RKO (cell line): ENCODE measurements at places on chromosomes 11 and 22.

DNA sequence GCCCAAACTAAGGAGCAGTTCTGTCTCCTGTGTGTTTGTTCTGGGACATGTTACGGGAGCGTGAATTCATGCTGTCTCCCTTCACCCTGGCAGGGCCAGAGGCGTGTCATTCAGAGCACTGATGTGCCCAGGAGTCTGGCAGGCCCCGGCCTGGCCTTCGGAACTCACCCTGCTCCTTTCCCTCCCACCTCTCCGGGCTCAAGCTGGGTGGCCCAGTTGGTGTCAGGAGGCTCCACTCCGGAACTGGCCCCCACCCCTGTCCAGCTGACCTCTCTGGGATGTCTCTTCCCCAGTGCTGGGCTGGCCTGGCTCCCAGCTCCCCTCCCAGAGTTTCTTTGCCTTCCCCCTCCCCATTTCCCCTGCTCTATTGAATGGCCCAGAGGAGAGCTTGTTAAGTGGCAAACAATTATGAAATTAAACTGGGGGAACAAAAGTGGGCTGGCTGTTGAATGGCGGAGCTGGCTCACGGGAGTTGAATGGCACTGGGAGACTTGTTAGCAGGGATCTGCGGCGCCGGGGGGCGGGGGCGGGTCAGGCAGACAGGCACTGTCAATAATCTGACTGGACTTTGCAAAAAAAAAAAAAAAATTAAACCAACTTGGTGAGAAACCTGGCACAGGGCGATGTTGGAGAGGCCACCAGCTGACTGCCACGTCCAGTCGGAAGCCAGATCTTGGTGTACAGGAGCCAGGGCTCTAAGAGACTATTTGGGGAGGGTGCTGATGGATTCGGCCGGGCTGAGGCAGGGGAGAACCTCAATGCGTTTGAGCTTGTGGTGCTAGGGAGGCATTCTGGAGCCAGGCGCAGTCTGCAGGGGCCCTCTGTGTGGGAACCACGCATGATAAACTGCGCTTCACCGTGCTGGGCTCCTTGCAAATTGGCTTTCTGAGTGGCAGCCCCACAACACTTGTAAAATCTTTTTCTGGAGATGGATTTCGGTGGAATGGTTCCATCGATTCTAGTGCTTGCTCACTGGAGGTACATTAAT lies 1.3 kb downstream of the MPPED1 start:
- DNase-seq: no peak

- no peak for DNase-seq
These were observed 882 bp downstream of the FREY1 start for GRCh38 chr11:45906096-45906682.

- no peak for DNase-seq
These were observed 4.2 kb downstream of the NRXN2 start for GRCh38 chr11:64718780-64719124.

DNA sequence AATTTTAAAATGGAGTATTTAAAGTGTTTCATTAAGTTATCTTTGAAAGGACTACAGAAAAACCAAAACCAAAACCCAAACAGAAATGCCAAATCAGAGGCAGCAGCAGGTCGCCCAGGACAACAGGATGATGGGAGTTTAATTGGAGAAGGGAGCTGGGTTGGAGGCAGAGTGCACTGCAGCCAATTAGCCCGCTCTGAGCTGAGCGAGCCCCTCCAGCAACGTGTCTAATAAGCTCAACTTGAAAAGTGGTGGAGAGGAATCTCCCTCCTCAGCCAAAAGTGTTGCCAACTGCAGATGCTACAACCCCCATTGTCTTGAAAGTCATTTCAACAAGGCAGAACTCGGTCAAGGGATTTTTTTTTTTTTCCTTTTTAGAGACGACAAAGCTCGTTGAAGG lies 323.9 kb downstream of the CADM1 start:
- DNase-seq: no peak

- DNase-seq: no peak
These were observed 58.4 kb downstream of the KIF18A start for GRCh38 chr11:28049338-28050216.

- DNase-seq: peak; percentile 3
These were observed 94.7 kb downstream of the CACNA1I start for GRCh38 chr22:39665229-39665628.

- no peak for DNase-seq
These were observed 100.3 kb downstream of the INSC start for GRCh38 chr11:15215005-15215404.

DNA sequence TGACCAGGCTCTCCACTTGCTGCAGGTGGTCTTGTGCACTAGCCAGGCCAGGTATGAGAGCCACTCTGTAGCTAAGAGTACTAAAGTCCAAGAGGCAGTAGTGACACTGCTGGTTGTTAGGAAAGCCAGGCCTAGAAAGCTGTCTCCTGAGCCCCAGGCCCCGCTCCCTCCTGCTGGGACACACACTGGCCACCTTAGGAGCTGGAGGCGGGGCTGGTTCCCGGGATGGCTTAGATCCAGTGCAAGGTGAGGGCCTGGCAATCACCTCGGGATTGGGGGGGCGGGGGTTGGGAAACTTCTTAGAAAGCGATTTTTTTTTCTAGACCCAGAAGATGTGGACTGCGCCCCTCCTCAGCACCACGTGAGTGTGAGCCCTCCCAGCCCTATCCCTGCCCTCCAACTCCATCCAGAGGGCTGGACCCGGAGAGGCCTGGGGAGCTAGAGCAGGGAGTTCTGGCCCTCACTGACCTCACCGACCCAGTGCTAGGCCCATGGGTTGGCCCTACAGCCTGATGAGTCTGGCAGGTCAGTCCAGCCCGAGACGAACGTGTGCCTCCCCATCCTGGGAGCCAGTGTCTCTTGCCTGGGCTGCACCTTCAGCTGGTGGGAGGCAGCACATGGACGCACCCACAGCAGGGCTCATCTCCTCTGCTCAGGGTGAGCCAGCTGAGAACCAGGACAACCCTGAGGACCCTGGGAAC lies 18.1 kb downstream of the SLC37A2 start:
- DNase-seq: no peak

DNA sequence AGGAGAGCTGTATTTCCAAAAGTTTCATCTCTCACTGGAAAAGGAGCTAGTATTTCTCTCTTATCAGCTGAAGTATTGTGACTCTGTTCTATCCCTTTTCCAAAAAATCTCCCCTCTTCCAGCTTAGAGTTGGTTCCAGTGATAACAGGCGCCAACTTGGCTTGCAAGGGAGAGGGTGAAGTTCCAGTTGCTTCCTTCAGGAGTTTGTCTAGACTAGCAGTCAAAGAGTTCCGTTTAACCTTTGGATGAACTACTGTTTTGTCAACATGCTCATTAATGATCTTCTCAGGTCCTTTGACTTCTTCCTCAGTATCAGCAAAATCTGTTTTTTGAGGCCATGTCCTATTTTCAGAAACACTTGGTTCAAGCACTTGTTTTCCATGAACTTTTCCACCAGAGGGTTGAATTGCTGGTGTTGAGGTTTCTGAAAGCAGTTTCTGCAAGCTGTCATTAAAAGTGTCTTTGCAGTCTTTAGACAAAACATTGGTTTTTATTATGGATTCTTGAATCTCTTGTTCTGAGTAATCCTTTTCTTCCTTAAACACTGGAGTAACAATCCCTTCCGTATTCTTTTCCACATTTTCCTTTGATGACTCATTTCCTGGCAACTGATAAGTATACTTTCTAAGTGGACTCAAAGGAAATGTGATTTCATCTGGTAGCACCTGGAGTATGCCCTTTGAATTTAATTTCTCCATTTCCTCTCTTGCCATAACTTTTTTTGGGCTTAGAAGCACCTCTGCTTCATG lies 39.7 kb upstream of the CCDC89 start:
- peak; percentile 88 for DNase-seq

- no peak for DNase-seq
These were observed 581.7 kb upstream of the B3GAT1 start for GRCh38 chr11:134993691-134994243.

DNA sequence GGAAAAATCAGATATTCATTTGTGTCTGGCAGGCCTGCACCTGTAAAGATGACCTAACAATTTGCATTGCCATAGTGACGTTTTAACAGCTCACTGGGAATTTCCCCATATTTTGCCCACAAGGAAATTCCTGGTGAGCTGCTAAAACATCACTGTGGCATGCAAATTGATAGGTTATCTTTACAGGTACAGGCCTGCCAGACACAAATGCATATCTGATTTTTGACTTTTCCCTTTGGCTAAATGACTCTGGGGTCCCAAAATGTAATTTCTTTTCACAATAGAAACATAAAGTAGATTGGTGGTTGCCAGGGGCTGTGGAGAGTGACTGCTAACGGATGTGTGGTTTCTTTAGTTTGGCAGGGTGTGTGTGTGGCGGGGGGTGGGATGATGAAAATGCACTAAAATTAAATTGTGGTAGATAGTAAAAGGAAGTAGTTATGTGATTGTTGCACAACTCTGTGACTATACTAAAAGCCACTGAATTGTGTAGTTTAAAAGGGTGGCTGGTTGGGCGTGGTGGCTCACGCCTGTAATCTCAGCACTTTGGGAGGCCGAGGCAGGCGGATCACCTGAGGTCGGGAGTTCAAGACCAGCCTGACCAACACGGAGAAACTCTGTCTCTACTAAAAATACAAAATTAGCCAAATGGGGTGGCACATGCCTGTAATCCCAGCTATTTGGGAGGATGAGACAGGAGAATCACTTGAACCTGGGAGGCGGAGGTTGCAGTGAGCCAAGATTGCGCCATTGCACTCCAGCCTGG lies 18.5 kb upstream of the FEZ1 start:
- DNase-seq: no peak

GRCh38 chr22:23106344-23106743 lies 35.4 kb downstream of the RSPH14 start:
- DNase-seq: no peak

- no peak for DNase-seq
These were observed 3.8 kb upstream of the OR10D3 start for GRCh38 chr11:124179310-124179709.

DNA sequence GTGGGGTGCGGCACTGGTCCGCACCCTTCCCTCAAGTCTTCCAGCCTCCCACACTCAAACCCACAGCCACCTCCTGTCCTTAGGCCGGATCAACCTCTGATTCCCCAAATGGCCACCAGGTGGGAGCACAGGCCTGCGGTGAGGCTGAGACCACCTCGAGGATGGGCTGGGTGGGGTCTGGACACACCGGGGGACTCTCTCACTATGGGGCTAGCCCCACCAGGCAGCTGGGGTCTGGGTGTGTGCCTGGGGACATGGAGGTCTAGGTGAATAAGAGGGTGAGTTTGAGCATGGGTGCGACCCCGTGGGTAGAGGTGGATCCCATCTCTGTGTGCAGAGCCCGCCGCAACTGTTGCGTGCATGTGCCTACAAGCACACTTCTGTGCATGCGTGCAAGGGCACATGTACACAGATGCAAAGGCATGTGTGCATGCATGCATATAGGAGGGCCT lies 32.6 kb downstream of the MYO18B start:
- no peak for DNase-seq
